Mesothelial cell of epicardium (in vitro differentiated cells): ENCODE measurements at places on chromosomes 5 and 9. TPM values are rescaled to one million over a fixed set of nuclear protein-coding genes. Genes with fewer than 3 reads are reported as not detected.

REEP2 gene
- total RNA-seq = 14.2 to 19.7 TPM (median 15.6 TPM) in 3 replicates

HEMGN gene
- total RNA-seq = not detected in 3 replicates

SV2C gene
- 0.02 to 0.18 TPM (median 0.05 TPM) in 3 replicates for total RNA-seq

PCDHB6 gene
- 1.8 to 2.1 TPM (median 2.1 TPM) in 3 replicates for total RNA-seq

ALDH1A1 gene
- 10.1 to 11.3 TPM (median 10.9 TPM) in 3 replicates for total RNA-seq

TXNDC8 gene
- not detected in 3 replicates for total RNA-seq

CAMK2A gene
- 3.9 to 4.1 TPM (median 4.0 TPM) in 3 replicates for total RNA-seq

AKNA gene
- 19.6 to 24.0 TPM (median 23.1 TPM) in 3 replicates for total RNA-seq

FYB1 gene
- 1.2 to 1.6 TPM (median 1.5 TPM) in 3 replicates for total RNA-seq

FRMD3 gene
- 0.40 to 0.49 TPM (median 0.43 TPM) in 3 replicates for total RNA-seq

MAST4 gene
- 23.3 to 29.8 TPM (median 27.3 TPM) in 3 replicates for total RNA-seq

ARID3C gene
- total RNA-seq = 0.42 to 0.80 TPM in 2 of 3 replicates, not detected in the other

DIRAS2 gene
- 0.04 to 0.14 TPM in 2 of 3 replicates, not detected in the other for total RNA-seq

HAPLN1 gene
- 1.4 to 2.8 TPM (median 1.9 TPM) in 3 replicates for total RNA-seq

INSL6 gene
- not detected in 3 replicates for total RNA-seq

CDH9 gene
- 0.65 to 1.2 TPM (median 0.66 TPM) in 3 replicates for total RNA-seq

PCDHB11 gene
- 6.1 to 6.6 TPM (median 6.4 TPM) in 3 replicates for total RNA-seq

DEPDC1B gene
- 14.6 to 17.0 TPM (median 14.7 TPM) in 3 replicates for total RNA-seq

SOWAHA gene
- total RNA-seq = 0.52 to 0.67 TPM (median 0.64 TPM) in 3 replicates

KCNMB1 gene
- total RNA-seq = 0.20 to 0.27 TPM (median 0.22 TPM) in 3 replicates

SPAAR gene
- total RNA-seq = 0.14 to 0.47 TPM (median 0.27 TPM) in 3 replicates

FGD3 gene
- total RNA-seq = 36.3 to 41.9 TPM (median 39.5 TPM) in 3 replicates

GDA gene
- total RNA-seq = 0.22 to 0.58 TPM (median 0.43 TPM) in 3 replicates

SDHA gene
- 83.4 to 86.3 TPM (median 85.9 TPM) in 3 replicates for total RNA-seq

LEAP2 gene
- total RNA-seq = 1.9 to 2.6 TPM (median 1.9 TPM) in 3 replicates

SH3RF2 gene
- 2.2 to 3.2 TPM (median 2.5 TPM) in 3 replicates for total RNA-seq

MEF2C gene
- total RNA-seq = 8.4 to 9.6 TPM (median 9.1 TPM) in 3 replicates

CCNO gene
- 0.20 to 0.80 TPM (median 0.45 TPM) in 3 replicates for total RNA-seq

TAL2 gene
- 0.47 to 0.99 TPM (median 0.84 TPM) in 3 replicates for total RNA-seq

IL33 gene
- 4.2 to 5.4 TPM (median 4.7 TPM) in 3 replicates for total RNA-seq

SLC34A1 gene
- total RNA-seq = not detected in 3 replicates

TRIM14 gene
- total RNA-seq = 10.1 to 12.2 TPM (median 11.5 TPM) in 3 replicates

PTGDS gene
- 52.6 to 58.0 TPM (median 53.5 TPM) in 3 replicates for total RNA-seq

BARHL1 gene
- 0.11 to 0.18 TPM in 2 of 3 replicates, not detected in the other for total RNA-seq
